Stomach (tissue), 19 donors: ENCODE measurements at places on chromosomes 1 and 21. TPM values are rescaled to one million over a fixed set of nuclear protein-coding genes. Genes with fewer than 3 reads are reported as not detected.

HSD11B1 gene
- 2.3 TPM for total RNA-seq

NIBAN1 gene
- total RNA-seq, result 302 TPM

CLCA1 gene
- total RNA-seq, result 89.8 TPM

TIE1 gene
- 36.2 TPM for total RNA-seq

CNTN2 gene
- 2.2 TPM for total RNA-seq

USH2A gene
- total RNA-seq, result not detected

MYOC gene
- 15.9 TPM for total RNA-seq

SPRR1A gene
- not detected for total RNA-seq

- H3K27me3 ChIP-seq, result no peaks in the 10 kb centered on the region
- no peak overlapping the region for H3K27ac ChIP-seq
- H3K4me1 ChIP-seq, result no peaks in the 10 kb centered on the region
- no peak for DNase-seq
These were observed 28.5 kb upstream of the SLC6A9 start for GRCh38 chr1:44059664-44060355.

- no peaks in the 10 kb centered on the region for H3K36me3 ChIP-seq
- H3K27ac ChIP-seq, result peak overlapping the region; percentile 98
- no peaks in the 10 kb centered on the region for H3K27me3 ChIP-seq
These were observed 908 bp upstream of the ELK4 start for GRCh38 chr1:205632669-205633169.

DNA sequence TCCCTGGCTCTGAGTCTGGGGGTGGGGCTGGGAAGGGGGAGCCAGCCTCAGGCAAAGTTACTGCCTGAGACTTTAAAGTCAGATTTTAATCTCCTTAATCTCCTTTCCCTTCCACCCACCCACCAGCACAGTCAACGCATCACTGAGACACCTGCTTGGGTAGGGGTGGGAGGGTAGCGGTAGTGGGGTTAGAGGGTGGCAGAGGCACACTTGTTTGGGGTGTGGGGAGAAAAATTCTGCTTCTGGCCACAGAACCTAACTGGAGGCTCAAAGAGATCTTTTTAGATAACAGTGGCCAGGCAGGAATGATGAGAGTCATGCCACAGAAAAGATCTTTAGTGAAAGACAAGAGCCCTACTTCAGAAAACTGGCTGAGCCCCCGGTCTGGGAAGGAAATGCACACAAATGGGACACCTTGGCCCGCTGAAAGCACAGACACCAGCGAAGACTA is 44.1 kb downstream of the CD247 start:
- H3K27ac ChIP-seq, result no peak overlapping the region
- no peak overlapping the region for H3K4me3 ChIP-seq
- no peak for DNase-seq
- H3K36me3 ChIP-seq, result no peaks in the 10 kb centered on the region
- H3K4me1 ChIP-seq, result no peaks in the 10 kb centered on the region

- no peak overlapping the region for H3K4me3 ChIP-seq
- no peak overlapping the region for H3K27ac ChIP-seq
- no peaks in the 10 kb centered on the region for H3K36me3 ChIP-seq
- DNase-seq, result no peak
These were observed 189.3 kb downstream of the PTPRU start for GRCh38 chr1:29425631-29426030.

DNA sequence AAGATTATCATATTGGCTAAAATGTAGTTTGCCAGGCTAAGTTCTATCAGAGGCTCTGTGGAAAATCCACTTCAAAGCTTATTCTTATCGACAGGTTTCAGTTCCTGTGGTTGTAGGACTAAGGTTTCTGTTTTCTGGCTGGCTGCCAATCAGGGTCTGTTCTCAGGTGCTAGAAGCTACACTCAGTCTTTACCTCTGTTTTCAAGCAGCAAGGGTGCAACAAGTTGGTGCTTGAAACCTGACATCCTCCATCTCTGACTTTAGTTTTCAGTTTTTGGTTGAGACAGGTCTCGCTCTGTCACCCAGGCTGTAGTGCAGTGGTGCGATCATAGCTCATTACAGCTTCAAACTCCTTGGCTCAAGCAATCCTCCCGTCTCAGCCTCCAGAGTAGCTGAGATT is 15.3 kb upstream of the TMCO2 start:
- H3K27me3 ChIP-seq, result no peaks in the 10 kb centered on the region
- H3K27ac ChIP-seq, result no peak overlapping the region
- DNase-seq, result no peak
- H3K36me3 ChIP-seq, result peaks cover 96% of the 10 kb centered on the region

DNA sequence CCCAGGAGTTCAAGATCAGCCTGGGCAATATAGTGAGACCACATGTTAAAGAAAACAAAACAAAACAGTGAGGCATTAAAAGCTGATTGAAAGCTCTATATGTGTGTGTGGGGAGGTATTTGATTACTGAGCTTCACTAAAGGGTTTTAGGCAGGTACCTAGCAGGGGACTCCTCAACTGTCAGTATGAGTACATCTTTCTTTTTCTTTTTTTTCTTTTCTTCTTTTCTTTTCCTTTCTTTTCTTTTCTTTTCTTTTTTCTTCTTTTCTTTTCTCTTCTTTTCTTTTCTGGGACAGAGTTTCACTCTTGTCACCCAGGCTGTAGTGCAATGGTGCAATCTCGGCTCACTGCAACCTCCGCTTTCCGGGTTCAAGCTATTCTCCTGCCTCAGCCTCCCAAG is 8.5 kb upstream of the MYCL start:
- no peak for DNase-seq
- no peaks in the 10 kb centered on the region for H3K4me1 ChIP-seq
- H3K36me3 ChIP-seq, result no peaks in the 10 kb centered on the region
- H3K4me3 ChIP-seq, result no peak overlapping the region
- H3K27ac ChIP-seq, result no peak overlapping the region

- no peak overlapping the region for H3K27ac ChIP-seq
- H3K36me3 ChIP-seq, result no peaks in the 10 kb centered on the region
- DNase-seq, result peak; percentile 65
These were observed 20.1 kb upstream of the S100A10 start for GRCh38 chr1:152013664-152014237.

- peaks cover 59% of the 10 kb centered on the region for H3K36me3 ChIP-seq
- no peak overlapping the region for H3K4me3 ChIP-seq
- no peaks in the 10 kb centered on the region for H3K4me1 ChIP-seq
- no peaks in the 10 kb centered on the region for H3K27me3 ChIP-seq
- DNase-seq, result no peak
These were observed 23.6 kb upstream of the ANGPTL3 start for GRCh38 chr1:62573675-62574074.

GRCh38 chr1:71930511-71930910 is 351.8 kb downstream of the NEGR1 start:
- no peaks in the 10 kb centered on the region for H3K27me3 ChIP-seq
- no peak for DNase-seq
- no peak overlapping the region for H3K4me3 ChIP-seq
- H3K36me3 ChIP-seq, result no peaks in the 10 kb centered on the region
- H3K4me1 ChIP-seq, result peaks cover 27% of the 10 kb centered on the region

GRCh38 chr1:46457178-46457577 is 32.5 kb upstream of the DMBX1 start:
- no peak overlapping the region for H3K27ac ChIP-seq
- no peak for DNase-seq
- H3K4me3 ChIP-seq, result no peak overlapping the region
- no peaks in the 10 kb centered on the region for H3K4me1 ChIP-seq

DNA sequence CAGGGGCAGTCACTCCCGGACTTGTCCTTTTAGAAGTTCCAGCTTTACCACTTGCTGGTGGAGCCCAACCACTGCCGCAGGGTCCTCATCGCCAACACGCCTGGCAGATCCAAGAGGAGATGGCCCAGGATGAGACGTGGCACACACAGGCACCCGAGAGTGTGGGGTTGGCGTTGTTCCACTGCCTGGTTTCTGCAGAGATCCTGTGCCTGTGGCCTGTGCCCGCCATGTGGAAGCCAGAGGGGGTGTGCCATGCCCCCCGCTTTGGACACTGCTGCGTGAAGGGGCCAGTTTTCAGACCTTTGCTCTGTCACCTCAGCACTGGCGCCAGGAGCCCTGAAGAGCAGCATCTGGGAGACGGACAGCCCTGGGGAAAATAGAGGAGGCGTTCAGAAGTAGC is 10.8 kb downstream of the CD46 start:
- no peak for DNase-seq
- no peaks in the 10 kb centered on the region for H3K27me3 ChIP-seq
- H3K4me1 ChIP-seq, result peaks cover 3% of the 10 kb centered on the region
- H3K27ac ChIP-seq, result no peak overlapping the region

DNA sequence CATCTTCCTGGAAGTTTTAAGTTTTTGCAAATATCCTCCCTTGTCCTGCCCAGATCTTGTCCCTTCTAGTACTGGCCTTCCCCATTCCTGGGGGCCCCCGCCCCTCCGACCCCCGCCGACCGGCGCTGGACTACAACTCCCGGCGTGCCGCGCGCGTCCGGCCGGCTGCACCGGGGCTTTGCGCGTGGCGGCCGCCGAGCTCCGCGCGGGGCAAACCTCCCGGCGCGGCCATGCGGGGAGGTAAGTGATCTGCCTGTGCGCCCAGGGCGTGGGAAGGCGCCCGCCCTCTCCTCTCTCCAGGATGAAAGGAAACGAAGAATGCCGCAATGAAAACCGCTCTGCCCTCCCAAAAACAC is 3.2 kb upstream of the SAMD13 start:
- no peaks in the 10 kb centered on the region for H3K36me3 ChIP-seq
- peaks cover 59% of the 10 kb centered on the region for H3K4me1 ChIP-seq
- no peaks in the 10 kb centered on the region for H3K27me3 ChIP-seq

DNA sequence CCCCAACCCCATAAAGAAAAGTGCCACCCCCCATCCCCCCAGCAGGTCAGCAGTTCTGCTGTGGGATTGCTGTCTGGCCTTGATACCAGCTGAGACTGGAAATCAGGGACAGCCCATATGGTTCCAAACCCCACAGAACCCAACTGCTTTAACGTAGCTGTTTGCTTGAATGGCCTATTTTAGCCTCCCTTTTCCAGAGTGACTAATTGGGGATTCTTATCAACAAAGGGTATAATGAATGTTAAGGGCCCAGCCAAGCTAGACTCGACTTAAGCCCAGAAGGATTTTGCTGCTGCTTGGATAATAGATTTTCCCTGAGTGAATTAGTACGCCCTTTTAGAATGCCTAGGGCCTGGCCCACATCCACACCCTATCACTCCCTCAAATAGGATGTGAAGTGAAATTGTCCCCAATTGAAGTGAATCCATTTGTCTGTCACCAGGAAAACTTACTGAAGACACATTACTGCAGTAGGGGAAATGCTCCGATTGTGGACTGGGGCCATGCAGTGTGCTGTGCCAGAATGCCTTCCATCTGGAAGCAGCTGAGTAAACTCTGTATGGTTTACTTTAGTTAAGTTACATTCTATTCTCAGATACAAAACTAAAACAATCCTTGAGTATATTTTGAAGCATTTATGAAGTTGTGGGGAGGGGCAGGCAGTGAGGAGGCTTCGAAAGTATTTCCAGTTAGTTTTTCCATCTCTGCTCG is 156.9 kb downstream of the DHRS3 start:
- H3K4me1 ChIP-seq, result peaks cover 86% of the 10 kb centered on the region
- peak overlapping the region; percentile 28 for H3K27ac ChIP-seq
- no peak overlapping the region for H3K4me3 ChIP-seq
- peaks cover 17% of the 10 kb centered on the region for H3K36me3 ChIP-seq
- H3K27me3 ChIP-seq, result no peaks in the 10 kb centered on the region
- DNase-seq, result peak; percentile 81

- H3K4me1 ChIP-seq, result peaks cover 22% of the 10 kb centered on the region
- DNase-seq, result peak; percentile 61
- H3K27me3 ChIP-seq, result no peaks in the 10 kb centered on the region
- H3K27ac ChIP-seq, result peak overlapping the region; percentile 83
- H3K4me3 ChIP-seq, result no peak overlapping the region
These were observed 49.9 kb upstream of the TMPRSS2 start for GRCh38 chr21:41557884-41558283.

DNA sequence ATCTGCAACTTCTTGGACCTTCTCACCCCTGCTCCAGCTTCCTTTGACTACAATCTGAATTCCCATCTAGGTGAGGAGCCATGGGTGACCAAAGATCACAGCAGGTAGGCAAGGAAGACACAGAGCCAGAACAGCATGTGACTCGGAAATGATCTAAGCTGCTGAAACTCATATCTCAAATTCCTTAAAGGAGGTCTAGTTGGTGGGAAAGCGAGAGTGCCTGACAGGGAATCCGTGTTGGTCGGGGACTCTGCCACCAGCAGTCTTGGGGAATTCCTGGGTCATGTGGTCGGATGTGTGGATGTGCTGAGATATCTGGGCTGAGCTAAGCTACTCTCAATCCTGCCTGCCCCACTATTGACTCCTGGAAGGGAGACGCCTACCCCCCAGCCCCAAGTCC is 3.2 kb upstream of the NUAK2 start:
- no peak overlapping the region for H3K4me3 ChIP-seq
- peaks cover 16% of the 10 kb centered on the region for H3K4me1 ChIP-seq
- no peak for DNase-seq

GRCh38 chr1:5993556-5994491 is 1.6 kb upstream of the NPHP4 start:
- H3K36me3 ChIP-seq, result no peaks in the 10 kb centered on the region
- peak overlapping the region; percentile 39 for H3K27ac ChIP-seq
- peak overlapping the region; percentile 99 for H3K4me3 ChIP-seq
- no peak for DNase-seq

GRCh38 chr21:33901412-33902288 is 14.0 kb downstream of the ATP5PO start:
- no peak overlapping the region for H3K4me3 ChIP-seq
- DNase-seq, result peak; percentile 75
- peaks cover 63% of the 10 kb centered on the region for H3K36me3 ChIP-seq
- H3K27ac ChIP-seq, result peak overlapping the region; percentile 48

- no peak for DNase-seq
- H3K4me1 ChIP-seq, result no peaks in the 10 kb centered on the region
- H3K4me3 ChIP-seq, result no peak overlapping the region
- no peaks in the 10 kb centered on the region for H3K36me3 ChIP-seq
- H3K27me3 ChIP-seq, result no peaks in the 10 kb centered on the region
These were observed 77.6 kb upstream of the CD1D start for GRCh38 chr1:158102881-158103674.

GRCh38 chr1:186578325-186579016 is 101.8 kb downstream of the PTGS2 start:
- H3K4me3 ChIP-seq, result no peak overlapping the region
- DNase-seq, result peak; percentile 60

- no peaks in the 10 kb centered on the region for H3K27me3 ChIP-seq
- peak overlapping the region; percentile 64 for H3K27ac ChIP-seq
- DNase-seq, result peak; percentile 83
- no peaks in the 10 kb centered on the region for H3K36me3 ChIP-seq
These were observed 19.7 kb upstream of the EPS8L3 start for GRCh38 chr1:109783436-109783835.

GRCh38 chr1:23809751-23810171 is 9.2 kb upstream of the GALE start:
- peaks cover 13% of the 10 kb centered on the region for H3K36me3 ChIP-seq
- peak; percentile 85 for DNase-seq
- no peaks in the 10 kb centered on the region for H3K27me3 ChIP-seq
- H3K4me1 ChIP-seq, result peaks cover 8% of the 10 kb centered on the region
- peak overlapping the region; percentile 29 for H3K27ac ChIP-seq
- H3K4me3 ChIP-seq, result no peak overlapping the region

DNA sequence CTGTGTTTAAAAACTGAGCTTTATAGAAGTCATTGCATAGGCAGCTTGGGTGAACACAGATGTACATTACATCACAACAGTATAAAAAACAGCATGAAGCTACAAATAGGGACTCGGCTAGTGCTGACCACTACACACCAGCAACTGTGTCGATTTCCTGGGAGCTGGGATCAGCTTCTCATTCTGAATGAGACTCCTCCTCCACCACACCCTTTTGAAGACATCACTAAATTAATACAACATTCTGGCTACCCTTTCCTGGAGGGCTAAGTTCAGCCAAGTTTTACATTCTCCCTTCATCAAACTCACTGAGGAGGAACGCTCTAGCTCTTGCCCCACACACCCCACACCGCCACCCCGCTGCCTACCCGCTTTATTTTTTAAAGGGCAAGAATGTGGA is 102.7 kb downstream of the ERG start:
- no peaks in the 10 kb centered on the region for H3K36me3 ChIP-seq
- no peak for DNase-seq
- H3K4me1 ChIP-seq, result no peaks in the 10 kb centered on the region
- H3K4me3 ChIP-seq, result no peak overlapping the region
